ENCODE measurements at places on chromosomes 7 and 10. TPM values are rescaled to one million over a fixed set of nuclear protein-coding genes. Genes with fewer than 3 reads are reported as not detected.

HOXA6 gene
- total RNA-seq: not detected

OR2A42 gene
- total RNA-seq: not detected

ETV1 gene
- 0.68 TPM for total RNA-seq

LDB3 gene
- total RNA-seq: under 0.01 TPM

ZNF853 gene
- 0.43 TPM for total RNA-seq

SSC4D gene
- 1.0 TPM for total RNA-seq

ANKRD7 gene
- total RNA-seq: 0.34 TPM

WDFY4 gene
- under 0.01 TPM for total RNA-seq

OPTN gene
- 190 TPM for total RNA-seq

SLIT1 gene
- total RNA-seq: under 0.01 TPM

MRLN gene
- not detected for total RNA-seq

SLC18A2 gene
- not detected for total RNA-seq

C10orf90 gene
- total RNA-seq: not detected

CDC123 gene
- total RNA-seq: 146 TPM

SLC26A3 gene
- 0.14 TPM for total RNA-seq

BHLHA15 gene
- total RNA-seq: 9.9 TPM

FOXI2 gene
- total RNA-seq: not detected

NUPR2 gene
- not detected for total RNA-seq

HOXA2 gene
- not detected for total RNA-seq

SUV39H2 gene
- total RNA-seq: 8.2 TPM

ANKRD61 gene
- 0.21 TPM for total RNA-seq

TMEM236 gene
- 0.07 TPM for total RNA-seq

RAPGEF5 gene
- 9.5 TPM for total RNA-seq

RADIL gene
- total RNA-seq: not detected

UNCX gene
- not detected for total RNA-seq

MCM7 gene
- 25.6 TPM for total RNA-seq

IKZF5 gene
- total RNA-seq: 5.8 TPM

MOSPD3 gene
- total RNA-seq: 3.1 TPM

C10orf53 gene
- not detected for total RNA-seq

SLC16A12 gene
- total RNA-seq: 0.14 TPM

AQP1 gene
- 0.14 TPM for total RNA-seq

CALHM3 gene
- not detected for total RNA-seq

TDRD1 gene
- total RNA-seq: not detected

PRRT4 gene
- total RNA-seq: 0.21 TPM

CYP3A5 gene
- 2.9 TPM for total RNA-seq
